ENCODE measurements at places on chromosomes 1 and 21. TPM values are rescaled to one million over a fixed set of nuclear protein-coding genes. Genes with fewer than 3 reads are reported as not detected.

ANGPTL3 gene
- not detected for total RNA-seq

CNN3 gene
- total RNA-seq: 141 TPM

DAB1 gene
- 0.14 TPM for total RNA-seq

USH2A gene
- not detected for total RNA-seq

EIF4G3 gene
- total RNA-seq: 34.5 TPM

RPL22 gene
- total RNA-seq: 133 TPM

ADGRL4 gene
- total RNA-seq: not detected

HSD3B2 gene
- not detected for total RNA-seq

CYP4Z1 gene
- 0.07 TPM for total RNA-seq

PADI3 gene
- total RNA-seq: 0.68 TPM

RAB3B gene
- total RNA-seq: 1.3 TPM

RAP1A gene
- 34.7 TPM for total RNA-seq

ZNF695 gene
- total RNA-seq: 0.21 TPM

A3GALT2 gene
- not detected for total RNA-seq

HMGN1 gene
- 328 TPM for total RNA-seq

CA14 gene
- not detected for total RNA-seq

LRRC3 gene
- total RNA-seq: 0.34 TPM

GUCA2B gene
- total RNA-seq: not detected

SPRR4 gene
- total RNA-seq: not detected

PBX1 gene
- total RNA-seq: 18.7 TPM

C1orf94 gene
- not detected for total RNA-seq

C2CD4D gene
- 0.07 TPM for total RNA-seq

FOXD3 gene
- total RNA-seq: not detected

SYNC gene
- total RNA-seq: 1.7 TPM

HEYL gene
- total RNA-seq: not detected

AQP10 gene
- total RNA-seq: 0.14 TPM

DIRAS3 gene
- total RNA-seq: 0.07 TPM

DRAM2 gene
- 86.5 TPM for total RNA-seq
